Putamen (tissue), 1 donor: ENCODE measurements at places on chromosomes 3 and 15.

GRCh38 chr3:126982126-126982470 lies 817 bp upstream of the PLXNA1 start:
- DNase-seq = no peak

DNA sequence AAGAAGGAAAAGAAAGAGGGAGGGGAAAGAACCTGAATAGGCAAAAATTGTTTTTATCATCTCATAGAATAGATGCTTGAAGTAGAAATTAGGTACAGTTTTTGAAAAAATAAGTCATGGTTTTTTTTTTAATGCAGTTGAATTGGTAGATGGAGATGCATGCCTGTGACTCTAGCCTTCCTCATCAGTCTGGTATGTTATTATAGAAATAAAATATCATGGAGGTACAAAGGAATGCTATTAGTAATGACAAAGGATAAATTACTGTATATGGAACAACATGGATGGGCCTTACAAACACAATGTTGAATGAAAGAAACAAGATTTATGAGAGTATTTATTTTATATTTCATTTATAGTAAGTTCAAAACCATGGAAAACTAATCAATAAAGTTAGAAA lies 162.4 kb upstream of the GALNT15 start:
- DNase-seq = no peak

- DNase-seq = no peak
Observed at GRCh38 chr3:159163656-159164055, 361.8 kb downstream of the MFSD1 start.

DNA sequence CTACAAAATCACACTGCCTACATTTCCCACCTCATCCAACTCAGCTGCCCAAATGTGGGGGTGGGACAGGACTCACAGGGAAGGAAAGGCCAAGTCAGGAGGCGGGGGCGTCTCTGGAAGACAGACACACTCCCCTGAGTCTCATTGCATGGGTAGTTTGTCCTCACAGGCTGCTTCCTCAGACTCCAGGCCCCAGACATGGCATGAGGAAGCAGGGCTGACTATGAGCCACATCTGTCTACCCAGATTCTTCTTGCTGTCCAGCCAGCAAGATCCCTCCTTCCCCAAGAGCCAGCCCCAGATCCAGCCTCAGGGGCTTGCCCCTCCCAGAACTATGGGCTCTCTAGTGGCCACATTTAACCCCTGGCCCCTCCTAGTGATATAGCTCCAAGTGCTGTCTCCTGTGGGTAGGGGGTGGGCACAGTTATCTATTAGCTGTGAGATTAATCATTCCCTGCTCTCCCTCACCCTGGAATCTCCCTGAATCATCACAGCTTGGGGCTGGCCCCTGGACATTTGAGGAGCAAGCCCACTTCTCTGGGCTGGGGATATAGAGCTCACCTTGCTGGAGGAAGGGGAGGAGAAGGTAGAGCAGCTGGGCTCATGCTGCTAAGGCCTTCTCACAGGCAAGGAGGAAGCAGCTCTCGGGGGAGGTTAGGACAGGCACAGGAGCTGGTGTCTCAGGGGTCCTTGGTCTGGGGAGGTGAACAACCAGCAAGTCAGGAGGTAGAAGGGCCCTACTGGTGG lies 2.1 kb upstream of the CCDC33 start:
- no peak for DNase-seq

GRCh38 chr3:122890077-122890719 lies 95.3 kb downstream of the SLC49A4 start:
- DNase-seq = peak; percentile 13

GRCh38 chr3:123782488-123782887 lies 101.6 kb downstream of the MYLK start:
- no peak for DNase-seq

DNA sequence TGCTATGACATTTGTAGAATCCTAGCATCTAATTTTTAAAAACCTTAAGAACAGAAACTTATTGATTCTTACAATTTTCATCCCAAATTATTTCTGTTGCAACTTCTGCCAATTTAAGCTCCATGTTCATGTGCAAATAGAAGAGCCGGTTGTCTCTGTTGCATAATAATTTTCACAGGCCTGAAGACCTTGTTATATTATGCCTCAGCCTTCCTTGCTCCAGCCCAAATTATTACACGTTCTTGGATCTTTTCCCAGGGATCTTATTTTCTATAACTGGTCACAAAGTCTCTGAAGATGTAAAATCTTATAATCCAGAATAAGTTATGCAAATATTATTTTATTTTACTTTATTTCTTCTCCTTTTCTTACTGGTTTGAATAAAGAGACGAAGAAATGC lies 210.7 kb upstream of the DPH6 start:
- DNase-seq = no peak

DNA sequence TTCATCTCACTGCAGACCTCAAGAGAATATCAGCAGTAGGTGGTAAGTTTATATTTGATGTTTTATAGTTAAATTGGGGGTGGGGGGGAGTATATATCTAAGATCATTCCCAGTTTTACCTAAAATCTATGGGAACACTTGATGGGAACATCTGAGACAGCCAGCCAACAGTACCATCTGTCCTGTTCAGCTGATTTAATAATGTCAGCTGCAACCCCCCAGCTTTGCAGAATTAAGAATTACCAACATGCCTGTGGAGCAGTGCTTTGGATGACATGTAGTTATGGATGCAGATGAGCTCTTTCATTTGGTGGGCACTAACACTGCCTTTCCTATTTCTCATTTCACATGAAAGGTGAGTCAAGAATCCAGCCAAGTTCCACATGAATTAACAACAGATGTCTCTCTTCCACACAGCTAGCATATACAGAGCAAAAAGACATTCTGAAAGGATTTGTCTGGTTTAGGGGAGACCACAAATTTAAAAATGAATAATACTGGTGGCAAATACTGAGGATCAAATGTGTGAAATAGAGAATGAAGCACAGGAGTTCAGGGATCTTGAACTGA lies 76.2 kb downstream of the SETD5 start:
- DNase-seq = no peak

DNA sequence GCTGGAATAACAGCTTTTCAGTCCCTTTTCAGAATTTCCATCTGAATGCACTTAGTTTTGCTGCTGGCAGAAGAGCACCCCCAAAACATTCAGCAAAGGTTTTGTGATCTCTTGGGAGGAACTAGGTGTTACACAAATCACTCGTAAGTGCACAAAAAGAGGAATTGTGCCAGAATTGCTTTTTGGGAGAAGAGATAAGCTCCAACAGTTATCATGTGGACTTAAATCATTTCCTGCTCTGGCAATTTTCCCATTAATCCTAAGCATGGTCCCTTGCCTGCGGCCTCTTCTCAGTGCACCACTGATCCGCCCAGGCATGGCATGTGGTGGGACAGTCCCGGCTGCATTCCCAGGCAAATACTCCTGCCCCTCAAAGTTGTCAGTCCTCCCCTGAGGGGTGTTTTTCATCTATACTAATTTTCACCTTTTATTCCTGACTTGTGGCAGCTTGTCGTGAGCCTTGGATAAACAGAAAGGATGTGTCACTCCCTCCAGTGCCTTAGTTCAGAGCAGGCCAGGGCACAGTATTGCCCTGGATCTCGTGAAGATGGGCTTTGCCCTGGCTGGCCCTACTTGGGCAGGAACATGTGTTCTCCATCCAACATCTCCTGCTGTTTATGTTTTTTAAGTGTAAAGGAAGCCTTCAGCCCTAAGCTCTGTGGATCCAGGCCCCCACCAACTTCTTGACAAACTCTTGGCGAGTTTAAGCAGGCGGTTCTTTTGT lies 44.6 kb upstream of the VILL start:
- no peak for DNase-seq

DNA sequence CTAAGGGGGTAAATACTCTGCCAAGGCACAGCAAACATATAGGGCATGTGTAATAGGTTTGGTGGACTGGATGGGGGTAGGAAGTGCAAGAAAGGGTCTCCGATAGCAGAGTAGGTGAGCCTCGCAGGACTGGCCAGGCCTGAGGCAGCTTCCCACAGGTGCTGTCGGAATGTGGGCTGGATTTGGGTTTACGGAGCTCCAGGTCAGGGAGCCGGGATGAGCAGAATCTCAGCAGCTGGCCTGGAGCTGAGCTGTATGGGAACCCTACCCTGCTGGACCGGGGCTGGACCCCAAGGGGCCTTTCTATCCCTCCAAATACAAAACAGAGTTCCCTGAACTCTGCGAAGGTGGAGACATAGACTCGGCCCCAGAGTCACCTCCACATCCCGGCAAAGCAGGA lies 15.0 kb downstream of the KLF15 start:
- no peak for DNase-seq

GRCh38 chr15:62494197-62494596 lies 329.1 kb upstream of the C2CD4B start:
- no peak for DNase-seq

DNA sequence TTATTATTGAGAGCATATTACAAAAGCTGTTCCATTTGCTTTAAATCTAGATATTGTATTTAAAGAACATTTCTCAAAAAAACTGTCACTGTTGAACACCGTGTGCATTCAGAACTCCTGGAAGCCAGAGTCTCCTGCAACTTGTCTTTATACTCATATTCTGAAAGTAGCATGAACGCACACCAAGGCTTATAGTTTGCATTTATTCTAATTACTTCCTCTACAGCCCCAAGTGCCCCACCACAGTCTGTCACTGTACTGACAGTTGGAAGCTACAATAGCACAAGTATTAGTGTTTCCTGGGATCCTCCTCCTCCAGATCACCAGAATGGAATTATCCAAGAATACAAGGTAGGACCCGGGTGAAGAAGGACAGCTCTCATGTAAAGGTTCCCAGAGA lies 537.4 kb downstream of the ROBO2 start:
- DNase-seq = no peak

DNA sequence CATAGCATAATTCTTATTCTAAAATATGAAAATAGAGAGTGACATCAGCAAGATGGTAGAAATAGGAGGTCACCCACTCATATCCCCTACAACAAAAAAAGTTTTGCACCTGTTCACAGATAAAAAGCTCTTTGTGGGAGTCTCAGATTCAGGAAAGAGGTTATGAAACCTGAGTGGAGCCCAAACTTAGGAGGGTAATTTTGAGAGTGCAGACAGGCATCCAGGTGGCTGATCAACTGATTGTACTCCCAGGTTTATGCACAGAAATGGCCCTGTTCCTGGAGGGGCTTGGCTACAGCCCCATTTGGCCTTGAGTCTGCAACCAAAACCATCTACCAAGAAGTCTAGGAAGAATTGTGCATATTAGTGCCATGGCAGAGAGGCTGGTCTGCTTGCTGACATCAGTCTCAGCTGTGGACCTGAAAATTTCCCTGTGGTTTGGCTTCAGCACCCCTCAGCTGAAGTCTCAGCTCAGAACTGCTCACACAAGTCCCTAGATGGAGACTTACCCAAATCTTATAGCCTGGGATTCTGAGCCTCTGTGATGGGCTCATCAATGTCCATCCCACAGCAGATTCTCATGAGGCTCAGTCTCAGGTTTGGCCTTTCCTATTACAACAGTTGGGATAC lies 291.6 kb downstream of the IL20RB start:
- DNase-seq = no peak

DNA sequence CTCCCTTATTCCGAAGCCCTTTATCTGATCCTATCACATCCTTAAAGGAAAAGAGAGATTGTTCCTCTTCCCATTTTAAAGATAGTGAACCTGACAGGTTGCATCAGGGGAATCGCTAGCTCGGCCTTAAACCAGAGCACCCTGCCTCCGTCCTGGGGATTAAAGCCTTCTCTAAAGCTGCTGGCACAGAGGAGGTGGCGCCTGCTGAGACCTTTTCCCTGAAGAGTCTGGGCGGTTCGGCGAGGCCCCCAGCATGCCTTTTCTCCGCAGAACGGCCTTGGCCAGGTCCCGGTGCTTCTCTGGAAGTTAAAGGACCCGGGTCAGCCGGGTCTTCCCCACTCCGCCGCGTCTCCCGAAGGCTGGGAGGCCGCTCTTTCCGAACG lies 593 bp downstream of the FAM219B start:
- no peak for DNase-seq

DNA sequence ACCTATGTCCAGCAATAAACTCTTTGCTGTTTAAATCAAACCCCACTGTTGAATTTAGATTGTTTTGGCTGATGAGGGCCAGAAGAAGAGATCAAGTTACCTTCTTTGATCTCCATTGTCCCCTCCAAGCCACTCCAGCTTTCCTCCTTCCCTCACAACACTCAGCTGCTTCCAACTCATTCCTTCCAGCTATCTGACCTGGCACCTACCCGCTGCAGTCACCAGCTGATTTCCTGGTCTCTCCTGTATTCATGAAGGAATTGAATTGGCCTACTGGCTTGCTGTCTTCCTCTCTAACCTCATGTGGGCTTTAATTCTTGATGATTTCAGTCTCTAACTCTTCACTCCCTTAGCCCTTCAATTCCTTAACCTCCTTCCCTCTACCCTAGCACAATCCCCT lies 40.8 kb upstream of the ABHD17C start:
- no peak for DNase-seq

- DNase-seq = no peak
Observed at GRCh38 chr15:60124460-60125070, 120.5 kb downstream of the FOXB1 start.

DNA sequence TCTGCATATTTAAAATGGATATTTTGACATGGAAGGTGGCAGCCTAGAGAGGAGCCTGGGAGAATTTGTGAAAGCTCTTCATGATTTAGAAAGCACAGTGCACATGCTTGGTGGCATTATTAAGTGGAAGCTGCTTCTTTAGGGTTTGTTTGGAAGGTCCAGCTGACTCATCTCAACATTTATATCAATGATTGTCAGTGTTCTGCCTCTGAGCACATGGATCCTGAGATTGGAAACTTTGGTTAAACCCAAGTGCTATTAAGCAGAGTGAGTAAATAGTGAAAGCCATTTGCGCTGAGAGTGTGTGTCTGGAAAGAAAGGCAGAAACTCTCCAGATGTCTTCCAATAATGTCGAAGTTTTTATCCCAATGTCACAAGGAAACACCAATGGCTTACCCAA lies 7.4 kb downstream of the NOX5 start:
- DNase-seq = no peak

GRCh38 chr3:125606291-125606690 lies 11.0 kb upstream of the OSBPL11 start:
- DNase-seq = no peak
